ENCODE measurements at places on chromosomes 1 and 21.

GRCh38 chr1:94560333-94560732 is 18.8 kb upstream of the F3 start:
- no peak for DNase-seq

DNA sequence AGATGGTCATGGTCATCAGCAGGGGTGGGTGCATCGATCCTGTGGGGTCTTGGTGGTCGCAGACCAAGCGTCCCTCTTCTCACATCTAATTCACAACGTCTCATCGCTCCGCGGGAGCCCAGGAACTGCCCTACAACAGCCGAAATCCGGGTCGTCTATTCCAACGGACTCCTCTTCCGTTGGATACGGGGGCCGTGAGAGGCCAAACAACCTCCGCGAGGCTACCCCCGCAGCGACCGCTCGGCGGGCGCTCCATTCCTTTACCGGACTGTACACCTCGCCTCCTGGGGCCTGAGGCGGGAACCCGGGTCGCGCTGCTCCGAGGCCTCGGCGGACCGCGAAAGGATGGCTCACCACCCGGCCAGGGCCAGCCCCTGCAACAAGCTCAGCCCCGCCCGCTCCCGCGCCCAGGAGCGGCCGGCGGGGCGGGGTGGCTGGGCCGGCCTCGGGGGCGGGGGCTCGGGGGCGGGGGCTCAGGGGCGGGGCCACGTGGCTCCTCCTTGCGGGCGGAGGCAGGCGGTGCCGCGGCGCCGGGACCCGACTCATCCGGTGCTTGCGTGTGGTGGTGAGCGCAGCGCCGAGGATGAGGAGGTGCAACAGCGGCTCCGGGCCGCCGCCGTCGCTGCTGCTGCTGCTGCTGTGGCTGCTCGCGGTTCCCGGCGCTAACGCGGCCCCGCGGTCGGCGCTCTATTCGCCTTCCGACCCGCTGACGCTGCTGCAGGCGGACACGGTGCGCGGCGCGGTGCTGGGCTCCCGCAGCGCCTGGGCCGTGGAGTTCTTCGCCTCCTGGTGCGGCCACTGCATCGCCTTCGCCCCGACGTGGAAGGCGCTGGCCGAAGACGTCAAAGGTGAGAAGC is at the start of gene QSOX1:
Gene QSOX1 (plus strand): TSS at position 545 of the 857 bp plus-strand sequence. CDS start 39 bp downstream, at position 584.
- DNase-seq, result peak; percentile 85

DNA sequence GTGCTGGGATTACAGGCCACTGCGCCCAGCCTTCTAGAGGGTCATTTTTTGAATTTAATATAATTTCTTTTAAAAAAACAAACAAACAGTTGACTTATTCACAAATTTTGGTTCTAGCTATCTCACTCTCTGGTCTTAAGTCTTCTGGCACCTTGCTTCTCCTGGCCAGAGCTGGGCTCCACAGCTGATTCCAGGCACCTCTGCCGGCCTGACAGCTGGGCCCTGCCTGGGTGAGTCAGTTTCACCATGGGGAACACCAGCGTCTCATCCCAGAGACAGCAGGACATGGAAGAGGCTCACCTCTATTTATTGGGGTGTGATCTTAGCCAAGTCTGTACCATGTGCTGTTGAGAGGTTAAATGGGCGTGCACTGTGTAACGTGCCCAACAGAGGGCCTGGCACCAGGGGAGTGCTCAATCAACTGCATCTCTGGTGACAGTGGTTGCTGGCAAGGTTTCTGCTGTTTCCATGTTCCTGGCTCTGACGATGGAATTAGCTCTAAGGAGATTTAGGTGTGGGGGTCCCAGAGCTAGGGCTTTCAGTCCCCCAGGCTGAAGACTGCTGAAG is 956 bp downstream of the CPLANE2 start:
- peak; percentile 82 for DNase-seq

GRCh38 chr1:40266786-40267535 is 8.9 kb downstream of the ZMPSTE24 start:
- DNase-seq, result no peak

DNA sequence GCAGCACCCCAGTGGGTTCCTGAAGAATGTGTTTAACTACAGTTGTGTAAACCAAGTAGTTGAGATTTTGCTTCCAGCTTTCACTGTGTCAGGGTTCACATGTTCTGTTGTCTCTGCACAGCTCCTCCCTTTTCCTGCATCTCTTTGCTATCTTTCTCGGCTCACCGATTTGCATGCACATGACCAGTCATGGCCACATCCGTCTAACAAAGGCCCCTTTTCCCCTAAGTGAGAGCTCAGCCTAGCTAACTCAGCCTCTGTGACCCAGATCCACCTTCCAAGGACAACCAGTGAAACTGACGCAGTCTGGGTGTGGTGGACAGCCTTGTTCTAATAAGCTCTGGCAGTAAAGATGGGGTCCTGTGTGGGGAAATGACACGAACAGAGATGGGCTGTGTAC is 101.1 kb downstream of the ZP4 start:
- no peak for DNase-seq

- DNase-seq, result no peak
Observed at GRCh38 chr1:77516106-77516505, 166.4 kb downstream of the ZZZ3 start.

GRCh38 chr21:25541042-25541441 is 66.2 kb downstream of the MRPL39 start:
- no peak for DNase-seq

GRCh38 chr1:224357626-224358124 is 996 bp downstream of the CNIH4 start:
- DNase-seq, result no peak

- DNase-seq, result no peak
Observed at GRCh38 chr1:98677288-98677687, 15.8 kb downstream of the SNX7 start.

DNA sequence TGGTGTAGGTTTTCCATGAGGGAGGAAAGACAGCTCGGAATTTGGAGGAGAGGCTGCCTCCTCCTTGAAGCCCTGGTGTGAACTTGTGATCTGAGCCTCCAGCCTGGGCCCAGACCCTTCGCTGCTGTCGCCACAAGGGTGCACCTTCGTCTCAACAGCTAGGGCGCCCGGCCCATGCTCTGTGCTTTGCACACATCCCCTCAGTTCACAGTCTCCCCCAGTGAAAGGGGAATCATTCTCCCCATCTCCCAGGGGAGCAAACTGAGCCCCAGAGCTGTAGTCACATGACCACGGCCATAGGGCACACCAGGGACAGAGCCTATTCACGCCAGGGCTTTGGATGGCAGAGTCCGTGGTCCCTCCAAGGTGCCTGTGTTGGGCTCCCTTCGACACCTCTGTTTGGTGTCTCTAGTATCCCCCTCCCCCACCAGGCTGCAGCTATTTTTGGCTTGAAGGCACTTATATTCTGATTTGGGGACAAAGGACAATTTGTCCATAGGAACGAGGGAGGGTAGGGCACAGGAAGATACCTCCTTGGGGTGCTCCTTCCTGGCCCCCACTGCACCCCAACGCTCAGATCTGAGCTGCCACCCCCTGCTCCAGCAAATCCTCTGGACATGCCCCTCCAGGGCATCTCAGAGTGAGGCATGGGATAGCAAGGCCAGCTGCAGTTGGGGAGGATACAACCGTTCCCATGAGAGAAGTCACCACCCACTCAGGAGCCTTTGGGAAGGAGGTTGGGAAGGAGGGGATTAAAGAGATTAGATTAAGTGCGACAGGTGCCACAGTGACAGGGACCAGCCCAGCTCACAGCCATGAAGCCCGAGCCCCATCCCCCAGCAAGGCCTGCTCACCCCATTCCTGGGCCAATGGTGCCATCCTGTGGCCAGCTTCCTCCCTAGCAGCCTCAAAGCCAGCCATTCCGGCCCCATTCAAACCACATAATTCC is 15.7 kb downstream of the MATN1 start:
- peak; percentile 44 for DNase-seq

GRCh38 chr1:203682473-203683383 is 56.1 kb downstream of the ATP2B4 start:
- DNase-seq, result peak; percentile 92

DNA sequence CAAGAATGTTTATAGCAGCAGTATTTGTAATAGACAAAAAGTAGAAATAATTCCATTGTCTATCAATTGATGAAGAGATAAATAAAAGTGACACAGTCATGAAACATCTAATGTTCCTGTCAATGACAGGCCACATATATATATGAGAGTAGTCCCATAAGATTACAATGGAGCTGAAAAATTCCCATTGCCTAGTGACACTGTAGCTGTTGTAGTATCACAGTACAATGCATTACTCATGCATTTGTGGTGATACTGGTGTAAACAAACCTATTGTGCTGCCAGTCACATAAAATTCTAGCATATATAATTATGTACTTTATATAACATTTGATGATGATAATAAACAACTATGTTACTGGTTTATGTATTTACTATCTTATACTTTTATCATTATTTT is 141.9 kb upstream of the LYPLAL1 start:
- DNase-seq, result no peak

GRCh38 chr1:186781730-186782129 is 47.0 kb upstream of the PLA2G4A start:
- DNase-seq, result no peak

DNA sequence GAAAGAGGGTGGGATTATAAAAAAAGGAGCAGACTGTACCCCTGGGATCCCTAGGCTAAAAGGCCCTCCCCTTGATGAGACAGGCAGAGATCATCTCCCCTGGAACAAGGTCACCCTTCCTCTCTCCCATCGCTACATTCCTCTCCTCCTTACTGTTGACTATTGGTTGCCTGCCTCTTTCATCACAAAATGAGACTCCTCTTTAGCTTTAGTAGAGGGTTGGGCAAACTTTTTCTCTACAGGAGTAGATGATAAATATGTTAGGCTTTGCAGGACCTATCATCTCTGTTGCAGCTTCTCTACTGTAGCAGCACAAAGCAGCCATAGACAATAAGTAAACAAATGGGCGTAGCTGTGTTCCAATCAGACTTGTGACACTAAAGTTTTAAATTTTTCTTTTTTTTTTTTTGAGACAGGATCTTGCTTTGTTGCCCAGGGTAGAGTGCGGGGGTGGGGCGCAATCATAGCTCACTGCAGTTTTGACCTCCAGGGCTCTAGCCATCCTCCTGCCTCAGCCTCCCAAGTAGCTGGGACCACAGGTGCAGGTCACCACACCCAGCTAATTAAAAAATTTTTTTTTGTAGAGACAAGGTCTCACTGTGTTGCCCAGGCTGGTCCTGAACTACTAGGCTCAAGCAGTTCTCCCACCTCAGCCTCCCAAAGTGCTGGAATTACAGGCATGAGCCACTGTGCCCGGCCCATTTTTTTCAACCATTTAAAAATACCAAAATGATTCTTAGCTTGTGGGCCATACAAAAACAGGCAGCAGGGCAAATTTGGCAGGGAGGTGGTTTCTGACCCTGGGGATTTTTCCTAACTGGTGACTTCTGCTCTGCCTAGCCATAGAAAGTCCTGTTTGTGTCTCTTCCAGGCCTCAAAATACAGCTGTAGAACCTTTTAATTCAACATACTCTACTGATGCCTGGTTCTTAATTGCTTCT is 15.1 kb downstream of the MCL1 start:
- DNase-seq, result no peak

- DNase-seq, result no peak
Observed at GRCh38 chr21:16568244-16568643, 838.5 kb downstream of the USP25 start.

GRCh38 chr1:38608202-38608864 is 251.2 kb downstream of the RRAGC start:
- no peak for DNase-seq

DNA sequence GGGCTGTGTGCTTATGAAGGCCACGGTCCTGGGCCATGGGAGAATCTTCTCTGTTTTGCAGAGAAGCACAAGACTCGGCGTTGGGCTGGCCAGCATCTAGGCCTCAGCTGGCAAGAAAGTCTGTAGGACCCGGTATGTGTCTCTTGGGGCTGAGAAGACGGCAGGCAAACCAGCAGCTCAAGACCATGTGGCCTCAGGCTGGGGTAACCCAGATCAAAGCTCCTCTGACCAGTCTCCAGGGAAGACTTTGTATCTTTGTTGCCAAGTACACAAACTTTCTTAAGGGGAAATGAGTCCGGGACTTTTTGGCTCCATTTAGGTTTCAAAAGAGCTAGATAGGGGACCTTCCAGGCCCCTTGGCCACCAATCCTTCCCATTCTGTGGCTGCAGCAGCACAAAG is 60.1 kb downstream of the PTP4A2 start:
- DNase-seq, result no peak

DNA sequence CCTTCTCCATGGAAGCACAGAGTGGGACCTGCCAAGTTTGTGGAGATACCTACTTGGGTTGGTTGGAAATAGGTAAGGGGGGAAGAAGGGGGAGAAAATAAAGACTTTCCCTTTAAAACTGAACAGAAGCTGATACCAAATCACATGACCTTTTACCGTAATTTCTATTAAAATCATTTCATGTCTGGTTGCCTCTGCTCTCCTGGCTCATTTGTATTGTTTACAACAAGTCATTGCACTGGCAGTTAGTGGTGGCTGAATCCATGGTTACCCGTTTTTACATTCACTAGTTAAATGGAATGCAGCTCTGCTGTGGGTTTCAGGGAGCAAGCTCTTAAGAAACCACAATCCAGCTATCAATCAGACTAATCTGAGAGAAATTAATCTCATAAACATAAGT is 353.7 kb upstream of the ESRRG start:
- DNase-seq, result no peak

- no peak for DNase-seq
Observed at GRCh38 chr1:160548960-160549664, 26.1 kb upstream of the SLAMF6 start.

- no peak for DNase-seq
Observed at GRCh38 chr1:163263818-163264655, 57.7 kb upstream of the NUF2 start.

DNA sequence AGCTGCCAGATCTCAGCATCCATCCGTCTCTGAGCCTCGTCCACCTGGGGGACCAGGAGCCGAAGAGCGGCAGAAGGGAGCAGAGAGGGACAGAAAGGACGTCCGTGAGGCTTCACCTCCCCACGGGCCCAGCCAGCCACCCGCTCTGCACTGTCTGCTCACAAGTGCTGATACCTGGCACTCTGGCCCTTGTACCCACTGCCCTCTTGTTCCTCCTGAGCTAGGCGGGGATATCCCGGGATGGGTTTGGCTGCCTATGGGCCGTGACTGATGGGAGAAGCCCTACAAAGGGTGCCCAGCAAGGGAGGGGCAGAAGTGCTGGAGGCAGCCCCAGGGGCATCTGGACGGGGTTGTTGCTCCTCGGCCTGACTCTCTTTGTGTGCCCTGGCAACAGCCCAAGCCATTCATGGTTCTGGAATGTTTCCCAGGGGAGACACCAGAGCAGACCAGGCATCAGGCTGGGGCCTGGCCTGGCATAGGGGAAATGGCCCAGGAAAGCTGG is 57.6 kb downstream of the LDLRAD2 start:
- no peak for DNase-seq

GRCh38 chr1:68521286-68521685 is 24.4 kb upstream of the DEPDC1 start:
- no peak for DNase-seq

DNA sequence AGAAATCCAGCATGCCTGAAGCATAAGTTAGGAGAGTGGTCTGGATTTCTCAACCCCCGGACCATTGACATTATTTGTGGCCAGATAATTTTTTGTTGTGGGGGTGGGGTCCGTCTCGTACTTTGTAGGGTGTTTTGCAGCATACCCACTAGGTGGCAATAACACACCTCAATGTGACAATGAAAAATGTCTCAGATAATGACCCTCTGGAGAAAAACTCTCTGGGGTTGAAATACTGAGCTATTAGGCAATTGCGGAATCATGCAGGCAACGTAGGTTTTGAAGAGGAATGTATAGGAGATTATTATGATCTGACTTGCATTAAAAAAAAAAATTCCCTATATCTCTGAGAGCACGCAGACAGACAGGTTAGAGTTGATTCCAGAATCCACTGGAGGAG is 25.3 kb upstream of the RRP15 start:
- DNase-seq, result no peak
